ENCODE measurements at places on chromosomes 16 and 17.

DNA sequence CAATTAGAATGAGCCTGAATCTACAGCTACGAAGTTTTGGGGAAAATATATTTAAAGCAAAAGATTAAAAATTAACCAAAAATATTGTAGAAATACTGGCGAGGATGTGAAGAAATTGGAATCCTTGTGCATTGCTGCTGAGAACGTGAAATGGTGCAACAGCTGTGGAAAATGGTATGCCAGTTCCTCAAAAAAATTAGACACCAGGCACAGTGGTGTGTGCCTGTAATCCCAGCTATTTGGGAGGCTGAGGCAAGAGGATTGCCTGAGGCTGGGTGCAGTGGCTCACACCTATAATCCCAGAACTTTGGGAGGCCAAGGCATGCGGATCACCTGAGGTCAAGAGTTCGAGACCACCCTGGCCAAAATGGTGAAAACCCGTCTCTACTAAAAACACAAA lies 119.9 kb upstream of the TMEM97 start:
- no peak for DNase-seq

GRCh38 chr16:70430667-70431536 lies 8.0 kb downstream of the ST3GAL2 start:
- DNase-seq = no peak

GRCh38 chr16:69315486-69316311 lies 4.5 kb downstream of the VPS4A start:
- DNase-seq = no peak

- DNase-seq = peak; percentile 69
Measured at GRCh38 chr16:56300242-56300623, 108.9 kb downstream of the GNAO1 start.

DNA sequence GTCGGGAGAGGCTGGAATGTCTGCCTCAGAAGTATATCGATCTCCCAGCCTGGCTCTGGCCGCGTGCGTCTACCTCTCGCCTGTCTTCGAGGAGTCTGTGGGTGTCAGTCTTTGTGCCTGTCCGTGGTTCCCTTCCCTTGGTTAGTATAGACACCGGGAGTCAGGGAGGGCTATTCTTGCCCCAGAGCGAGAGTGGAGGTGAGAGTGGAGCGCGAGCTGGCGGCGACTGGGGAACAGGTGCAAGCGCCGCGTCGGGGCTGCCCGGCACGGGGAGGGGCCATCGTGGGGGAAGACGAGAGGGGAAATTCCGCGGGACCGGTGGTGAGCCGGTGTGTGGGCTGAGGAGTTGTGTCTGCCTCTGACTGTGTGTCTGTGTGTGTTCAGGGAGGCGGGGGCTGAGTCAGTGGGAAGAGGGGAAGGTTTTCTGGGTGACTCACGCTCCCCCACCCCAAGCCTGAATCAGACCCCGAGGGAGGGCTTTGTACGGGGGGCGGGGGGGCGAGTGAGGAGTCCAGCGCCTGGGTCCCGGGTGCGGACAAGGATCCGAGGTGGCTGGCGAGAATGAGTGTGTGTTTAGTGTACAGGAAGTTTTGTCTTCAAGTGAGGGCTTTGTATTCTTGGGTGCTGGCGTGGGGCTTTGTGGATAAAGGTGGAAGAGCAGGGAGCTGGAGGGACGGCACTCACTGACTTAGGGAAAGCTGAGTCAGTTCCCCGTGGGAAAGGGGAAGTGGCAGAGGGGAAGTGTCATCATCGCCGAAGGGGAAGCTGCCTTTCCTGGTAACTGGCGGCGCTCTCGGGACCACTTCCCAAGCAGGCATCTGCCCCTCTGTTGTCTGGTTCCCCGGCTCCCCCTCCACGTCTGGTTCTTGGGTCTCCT lies 8.6 kb downstream of the KDM6B start:
- DNase-seq = peak; percentile 67

DNA sequence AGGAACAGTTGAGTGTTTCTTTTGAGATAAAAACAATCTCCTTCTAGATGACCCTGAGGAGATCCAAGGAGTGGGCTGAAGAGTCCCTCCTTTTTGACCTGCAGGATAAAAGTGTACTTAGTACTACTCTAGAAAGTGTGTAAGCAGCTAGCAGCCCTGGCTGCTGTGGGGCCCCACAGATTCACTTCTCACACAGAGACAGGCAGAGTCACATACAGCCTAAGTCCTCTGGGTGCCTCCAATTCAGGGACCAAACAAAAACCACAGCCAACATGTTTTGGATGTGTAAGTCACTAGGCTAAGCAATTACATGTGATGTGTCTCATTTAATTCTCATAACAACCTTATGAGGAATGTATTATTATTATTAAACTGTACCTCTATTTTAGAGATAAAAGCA lies 97.1 kb downstream of the TMEM100 start:
- no peak for DNase-seq

GRCh38 chr17:1412185-1413110 lies 12.4 kb upstream of the YWHAE start:
- no peak for DNase-seq

DNA sequence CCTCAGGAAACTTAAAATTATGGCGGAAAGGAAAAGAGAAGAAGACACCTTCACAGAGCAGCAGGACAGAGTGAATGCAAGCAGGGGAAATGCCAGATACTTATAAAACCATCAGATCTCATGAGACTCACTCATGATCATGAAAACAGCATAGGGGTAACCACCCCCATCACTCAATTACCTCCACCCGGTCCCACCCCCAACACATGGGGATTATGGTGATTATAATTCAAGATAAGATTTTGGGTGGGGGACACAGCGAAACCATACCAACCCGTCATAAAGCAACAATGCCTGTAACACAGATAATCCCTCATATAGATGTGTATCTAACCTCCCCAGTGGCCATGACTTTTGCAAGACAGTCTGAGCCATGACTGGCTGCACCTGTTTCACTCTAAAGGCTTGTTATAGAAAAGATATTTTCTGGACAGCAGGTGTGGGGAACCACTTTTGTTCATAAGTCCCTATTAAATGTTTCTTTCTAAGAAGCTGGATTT lies 7.0 kb upstream of the GSDMA start:
- DNase-seq = no peak

GRCh38 chr17:11144358-11145233 lies 96.4 kb upstream of the SHISA6 start:
- peak; percentile 45 for DNase-seq

Measured in globus pallidus (tissue), 1 donor.